GM12892 (cell line): ENCODE measurements at places on chromosomes 3 and 15.

DNA sequence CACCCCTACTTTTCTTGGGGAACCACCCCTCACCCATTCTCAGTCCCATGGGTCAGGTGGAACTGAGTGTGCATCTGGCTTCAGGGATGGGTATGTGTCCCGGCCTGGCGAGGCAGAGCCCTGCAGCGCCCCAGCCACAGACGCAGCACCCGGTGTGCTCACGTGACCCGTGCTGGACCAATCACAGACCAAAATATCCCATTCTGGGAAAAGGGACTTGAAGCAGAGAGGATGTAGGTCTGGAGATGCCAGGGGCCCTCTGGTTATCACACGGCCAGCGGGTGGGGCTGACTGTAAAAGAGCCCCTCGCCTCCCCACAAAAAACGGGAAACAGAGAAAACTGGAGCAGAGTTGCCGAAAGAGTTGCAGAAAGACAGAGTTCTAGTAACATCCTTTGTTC, 138.0 kb upstream of the RAD18 start:
- DNase-seq, result no peak

DNA sequence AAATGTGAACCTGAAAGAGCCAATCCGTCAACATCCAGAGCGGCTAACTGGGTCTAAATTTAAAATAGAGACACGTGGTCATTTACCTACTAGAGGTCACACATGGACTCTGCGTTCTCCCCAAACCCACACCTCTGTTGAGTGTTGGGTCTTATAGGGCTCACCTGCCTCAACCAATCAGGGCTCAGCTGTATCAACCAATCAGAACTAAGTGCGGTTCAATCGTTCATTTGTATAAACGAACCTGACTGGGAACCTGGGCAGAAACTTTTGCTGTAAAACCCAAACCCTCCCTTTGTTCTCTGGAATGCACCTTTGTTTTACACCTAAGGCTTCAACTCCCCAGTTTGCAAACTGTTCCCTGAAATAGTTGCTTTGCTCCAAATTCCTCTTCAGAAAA, 8.9 kb downstream of the DNAAF4 start:
- DNase-seq, result no peak

- no peak for DNase-seq
Measured at GRCh38 chr3:107739227-107739626, 216.5 kb downstream of the BBX start.

- no peak for DNase-seq
Measured at GRCh38 chr3:71330505-71330904, 253.0 kb downstream of the FOXP1 start.

- DNase-seq, result no peak
Measured at GRCh38 chr3:132326251-132326650, 9.0 kb downstream of the ACP3 start.

GRCh38 chr15:43225201-43225949, 4.6 kb upstream of the EPB42 start:
- peak; percentile 47 for DNase-seq

DNA sequence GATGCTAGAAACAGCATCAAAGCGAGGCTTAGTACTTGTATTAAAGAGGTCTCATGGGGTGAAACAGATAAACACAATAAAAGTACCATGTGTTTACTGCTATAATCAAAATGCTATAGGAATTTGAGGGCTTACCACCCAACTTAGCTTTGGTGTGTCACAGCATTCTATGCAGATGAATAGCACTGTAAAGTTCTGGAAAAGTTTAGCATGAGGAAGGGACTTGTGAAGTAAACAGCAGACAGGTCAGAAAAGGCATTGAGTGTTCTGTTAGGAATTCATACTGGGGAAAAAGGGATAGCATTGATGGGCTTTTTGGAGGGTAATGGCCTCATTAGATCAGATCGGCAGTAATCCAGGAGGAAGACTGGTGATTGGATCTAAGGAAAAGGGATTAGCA, 505.3 kb downstream of the NLGN1 start:
- no peak for DNase-seq

GRCh38 chr15:25780479-25781255, 82.5 kb downstream of the ATP10A start:
- DNase-seq, result no peak

DNA sequence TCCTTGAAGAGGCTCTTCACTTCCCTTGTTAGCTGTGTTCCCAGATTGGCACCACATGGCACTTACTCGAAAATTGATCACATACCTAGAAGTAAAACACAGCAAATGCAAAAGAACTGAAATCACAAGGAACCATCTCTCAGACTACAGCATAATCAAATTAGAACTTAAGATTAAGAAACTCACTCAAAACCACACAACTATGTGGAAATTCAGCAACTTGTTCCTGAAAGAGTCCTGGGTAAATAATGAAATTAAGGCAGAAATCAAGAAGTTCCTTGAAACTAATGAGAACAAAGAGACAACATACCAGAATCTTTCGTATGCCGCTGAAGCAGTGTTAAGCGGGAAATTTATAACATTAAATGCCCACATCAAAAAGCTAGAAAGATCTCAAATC, 566.3 kb upstream of the TGFBR2 start:
- no peak for DNase-seq

DNA sequence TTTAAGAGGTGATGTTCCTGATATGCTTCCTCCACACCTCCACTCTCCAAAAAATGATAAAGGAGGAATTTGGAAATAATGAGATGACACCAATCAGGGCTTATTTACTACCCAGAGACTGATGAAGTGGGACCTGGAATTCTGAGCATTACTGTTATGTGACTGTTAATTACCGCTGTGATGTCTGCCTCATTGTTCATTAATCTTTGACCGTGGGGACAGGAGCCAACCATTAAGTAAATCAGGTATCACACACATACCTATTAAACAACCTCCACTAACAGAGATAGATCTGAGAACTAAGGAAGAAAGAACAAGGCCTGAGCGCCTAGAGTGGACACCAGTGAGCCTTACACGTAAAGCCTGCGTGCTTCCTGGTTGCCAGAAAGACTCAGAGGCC, 37.7 kb downstream of the ABHD5 start:
- DNase-seq, result no peak

DNA sequence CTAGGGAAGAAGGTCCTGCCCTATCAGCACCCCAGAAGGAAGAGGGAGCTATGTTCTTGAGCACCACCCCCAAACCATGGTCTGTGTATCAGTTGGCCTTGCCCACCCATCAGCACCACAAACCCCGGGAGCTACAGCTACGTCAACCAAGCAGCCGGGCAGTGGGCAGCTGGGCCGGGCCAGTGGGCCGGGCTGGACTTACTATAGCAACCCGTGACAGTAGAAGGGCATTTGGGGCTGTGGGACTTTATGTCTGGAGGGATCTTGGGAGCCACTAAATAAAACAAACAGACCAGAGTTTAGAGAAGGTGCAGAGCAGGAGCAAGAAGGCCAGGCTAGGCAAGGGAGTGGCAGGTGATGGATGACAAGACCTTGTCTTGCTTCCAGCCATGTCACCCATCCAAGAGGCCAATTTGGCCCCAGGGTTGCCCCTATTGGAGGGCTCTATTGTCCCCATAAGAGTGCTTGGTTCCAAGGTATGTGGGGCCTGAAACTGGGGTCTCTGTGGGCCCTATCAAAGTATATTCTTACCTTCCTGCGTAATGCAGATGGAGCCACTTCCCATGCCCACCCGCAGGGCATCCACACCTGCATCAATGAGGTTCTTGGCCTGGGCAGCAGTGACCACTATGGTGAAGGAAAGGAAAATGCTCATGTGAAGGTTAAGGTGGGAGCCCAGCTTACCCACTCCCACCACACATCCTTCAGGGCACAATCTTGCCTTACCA, 3.2 kb downstream of the IMPDH2 start:
- no peak for DNase-seq

DNA sequence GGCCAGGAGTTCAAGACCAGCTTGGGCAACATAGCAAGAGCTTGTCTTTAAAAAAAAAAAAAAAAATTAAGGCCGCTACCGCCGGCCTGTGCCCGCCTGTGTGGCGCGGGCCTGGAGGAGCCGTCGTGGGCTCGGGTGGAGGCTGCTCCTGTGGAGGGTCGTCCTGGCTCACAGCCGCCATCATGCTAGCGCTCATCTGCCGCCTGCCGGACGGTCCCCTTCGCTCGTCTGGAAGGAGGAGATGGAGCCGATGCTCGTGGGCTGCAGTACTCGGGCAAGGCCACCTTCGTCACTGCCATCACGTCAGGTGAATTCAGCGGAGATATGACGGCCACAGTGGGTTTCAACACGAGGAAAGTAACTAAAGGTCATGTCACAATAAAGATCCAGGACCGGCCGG, 37.4 kb downstream of the TFRC start:
- DNase-seq, result no peak

DNA sequence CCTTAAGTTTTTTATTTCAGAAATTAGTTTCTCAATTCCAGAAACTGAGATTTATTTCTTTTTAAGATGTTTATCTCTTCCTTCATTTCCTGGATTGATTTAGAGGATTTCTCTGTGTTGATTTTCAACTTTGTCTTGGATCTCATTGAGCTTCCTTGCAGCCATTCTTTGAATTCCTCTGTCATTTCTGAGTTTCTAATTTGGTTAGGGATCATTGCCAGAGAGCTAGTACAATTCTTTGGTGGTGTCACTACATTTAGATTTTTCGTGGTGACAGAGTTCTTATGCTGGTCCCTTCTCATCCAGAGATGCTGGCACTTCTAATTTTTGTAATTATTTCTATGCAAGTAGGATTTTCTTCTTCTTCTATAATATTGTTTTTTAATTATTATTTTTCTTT, 691.1 kb upstream of the NAALADL2 start:
- no peak for DNase-seq

DNA sequence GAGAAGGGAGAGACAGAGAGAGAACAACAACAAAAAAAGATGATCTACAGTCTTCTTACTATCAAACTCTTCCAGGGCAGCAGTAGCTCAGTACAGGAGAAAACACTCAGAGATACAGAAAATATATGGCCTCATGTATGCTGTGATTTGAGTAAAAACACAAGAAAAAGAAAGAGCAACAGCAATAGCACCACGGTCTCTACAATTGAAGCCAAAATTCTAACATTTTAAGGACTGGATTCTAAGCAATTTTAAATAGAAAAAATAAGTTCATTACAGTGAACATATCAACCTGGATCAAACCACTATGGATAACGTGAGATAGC, 43.5 kb upstream of the ALCAM start:
- DNase-seq, result no peak

- DNase-seq, result no peak
Measured at GRCh38 chr3:77323626-77324025, 283.7 kb downstream of the ROBO2 start.

GRCh38 chr15:90818251-90819210, 49.9 kb upstream of the FURIN start:
- DNase-seq, result no peak

- no peak for DNase-seq
Measured at GRCh38 chr3:169780742-169781141, 7.5 kb downstream of the MYNN start.

DNA sequence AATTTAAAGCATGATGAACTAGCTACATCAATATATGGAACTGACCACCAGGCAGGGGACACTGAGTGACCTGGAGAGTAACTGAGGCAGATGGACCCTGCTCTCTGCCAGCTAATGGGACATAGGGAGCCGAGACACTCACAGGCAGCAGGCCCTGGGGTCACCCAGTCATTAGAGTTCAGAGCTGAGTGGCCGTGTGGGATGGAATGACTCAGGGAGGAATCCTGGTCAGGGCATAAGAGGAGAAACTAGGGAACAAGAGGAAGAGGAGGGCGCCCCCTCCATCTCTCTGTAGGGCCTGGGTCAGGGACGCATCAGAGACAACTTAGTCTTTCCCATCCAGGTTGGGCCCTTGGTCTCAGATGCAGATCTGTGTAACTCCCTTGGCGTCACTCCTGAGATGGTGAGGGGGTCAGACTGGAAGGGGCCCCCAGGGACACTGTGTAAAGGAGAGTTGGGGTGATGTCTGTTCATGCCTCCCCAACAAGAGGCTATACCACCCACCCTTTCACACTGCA, 39.8 kb downstream of the CCDC12 start:
- no peak for DNase-seq

GRCh38 chr3:10771486-10772270, 44.4 kb upstream of the SLC6A11 start:
- DNase-seq, result no peak

DNA sequence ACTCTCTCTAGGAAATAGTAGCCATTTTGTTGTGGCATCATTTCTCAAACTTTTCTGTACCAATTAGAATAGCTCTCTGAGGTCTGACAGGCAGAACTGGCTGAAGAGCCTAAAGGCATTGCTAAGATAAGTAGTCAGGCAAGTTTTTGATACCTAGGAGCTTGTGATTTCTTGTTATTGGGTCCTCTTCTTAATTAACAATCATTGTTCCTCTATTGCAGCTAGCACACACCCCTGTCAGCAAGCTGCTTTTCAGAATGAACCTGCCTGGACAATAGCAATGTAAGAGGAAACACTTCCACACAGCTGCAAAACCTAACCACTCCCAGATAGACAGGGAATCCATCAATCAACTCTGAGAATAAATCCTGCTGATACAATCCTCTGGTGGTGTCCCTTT, 403.9 kb upstream of the TBL1XR1 start:
- no peak for DNase-seq

DNA sequence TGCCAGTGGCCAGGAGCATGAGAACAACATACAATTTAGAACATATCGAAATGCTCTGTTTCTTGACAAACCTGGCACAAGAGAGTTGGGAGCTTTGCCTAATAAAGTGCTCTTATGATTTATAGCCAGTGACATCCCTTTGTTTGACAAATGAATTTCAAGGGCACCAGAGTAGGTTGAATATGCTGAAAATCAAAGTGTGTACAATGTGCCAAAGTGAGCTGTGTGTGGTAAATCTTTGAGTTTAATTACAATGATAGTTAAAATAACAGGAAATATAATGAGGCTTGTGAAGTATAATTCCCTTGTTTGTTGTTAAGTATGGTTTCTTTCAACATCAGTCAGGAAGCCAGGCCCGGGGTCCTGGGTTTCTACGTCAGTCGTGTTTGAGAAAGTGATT, 211.9 kb downstream of the EBLN2 start:
- DNase-seq, result no peak

DNA sequence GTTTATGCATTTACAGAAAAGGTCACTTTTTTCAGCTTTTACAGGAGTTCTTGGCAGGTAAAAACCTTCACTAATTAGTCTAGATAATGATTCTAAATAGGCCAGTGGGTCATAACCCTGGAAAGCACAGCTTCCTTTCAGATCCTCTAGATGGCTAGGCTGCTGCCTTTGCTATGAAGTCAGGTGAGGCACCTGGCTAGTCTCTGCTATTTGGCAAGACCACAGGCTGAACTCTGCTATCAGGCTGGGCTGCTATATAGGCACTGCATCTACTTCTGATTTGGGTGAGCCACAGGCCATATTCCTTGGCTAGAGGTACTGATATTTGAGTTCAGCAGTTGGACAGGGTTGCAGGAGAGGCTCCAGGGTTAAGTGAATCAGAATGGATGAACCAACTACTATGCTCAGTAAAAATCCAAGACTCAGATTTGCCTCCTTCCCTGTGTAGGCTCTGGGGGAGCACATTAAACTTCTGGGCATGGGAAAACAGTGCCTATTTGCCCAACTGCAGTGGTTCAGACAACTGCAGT, 665.7 kb upstream of the TBL1XR1 start:
- DNase-seq, result no peak
